Fibroblast of skin of left biceps (primary cell): ENCODE measurements at places on chromosomes 3 and 15.

DNA sequence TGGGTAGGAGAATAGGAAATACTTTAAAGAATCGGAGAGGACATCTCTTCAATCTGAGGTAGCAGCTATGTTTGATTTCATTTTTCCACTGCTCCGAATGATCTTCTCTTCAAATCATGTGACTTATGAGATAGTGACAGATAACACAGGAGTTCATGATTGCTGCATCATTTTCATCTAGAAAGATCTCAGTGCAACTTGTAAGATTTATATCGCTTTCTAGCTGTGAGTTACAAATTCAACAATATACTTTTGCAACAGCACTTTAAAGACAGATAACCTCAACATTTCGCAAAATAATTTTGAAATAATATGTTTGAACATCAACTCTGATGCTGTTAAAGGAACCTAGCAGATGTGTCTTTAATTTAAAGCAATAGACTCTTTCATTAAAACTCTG lies 99.9 kb upstream of the CCDC80 start:
- DNase-seq, result no peak

DNA sequence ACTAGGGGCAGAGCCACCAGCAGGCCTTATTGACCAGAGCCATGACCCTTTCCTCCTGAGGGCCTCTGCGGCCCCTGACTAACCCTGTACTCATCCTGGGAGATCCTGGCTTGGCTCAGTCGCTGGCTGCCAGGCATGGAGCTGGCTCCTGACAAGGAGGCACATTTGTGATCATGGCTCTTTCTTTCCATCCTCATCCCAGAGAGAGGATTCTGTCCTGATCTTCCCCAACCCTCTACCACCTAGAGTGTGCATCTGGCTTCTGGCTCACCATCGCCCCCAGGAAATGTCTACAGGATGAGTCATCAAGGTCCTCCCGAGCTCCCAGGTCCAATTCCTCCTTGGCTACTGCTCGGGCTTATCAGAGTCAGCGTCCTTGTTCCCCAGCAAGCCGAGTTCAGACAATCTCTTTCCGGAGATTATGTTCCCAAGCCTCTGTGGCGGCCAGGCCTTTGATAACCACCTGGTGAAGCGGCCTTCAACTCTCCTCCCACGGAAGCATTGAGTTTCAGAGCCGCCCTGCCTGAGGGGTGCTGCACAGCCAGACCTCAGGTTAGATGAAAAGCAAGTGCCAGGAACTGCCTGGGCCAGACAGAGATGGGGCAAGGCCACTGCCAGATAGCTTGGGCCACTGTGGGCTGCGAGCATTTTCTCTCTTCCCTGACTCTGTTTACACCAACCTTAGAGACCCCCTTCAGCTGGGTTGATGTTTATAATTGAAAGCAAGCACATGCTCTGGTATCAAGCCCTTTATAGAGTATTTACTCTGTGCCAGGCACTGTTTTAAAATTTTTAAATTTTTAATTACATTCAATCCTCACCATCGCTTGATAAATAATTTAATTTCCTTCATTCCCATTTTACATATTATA lies 44.3 kb upstream of the MRPS22 start:
- DNase-seq, result no peak

DNA sequence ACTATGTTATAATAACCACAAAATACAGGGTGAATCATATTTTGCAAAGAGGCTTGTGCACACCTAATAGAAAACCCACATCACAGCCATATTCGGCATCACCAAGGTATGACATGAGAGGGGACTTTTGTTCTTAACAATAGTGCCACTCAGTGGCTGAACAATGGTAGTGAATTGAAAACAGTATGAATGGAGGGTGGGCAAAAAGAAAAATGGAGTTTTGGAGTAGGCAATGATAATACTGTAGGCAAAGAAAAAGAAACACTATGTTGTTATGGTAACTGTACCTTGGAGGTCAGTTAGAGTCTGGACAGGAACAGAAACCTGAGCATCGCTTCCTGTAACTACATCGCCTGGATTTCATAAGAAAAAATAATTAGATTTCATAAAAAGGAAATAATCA lies 348.6 kb downstream of the PLCL2 start:
- peak; percentile 18 for DNase-seq

DNA sequence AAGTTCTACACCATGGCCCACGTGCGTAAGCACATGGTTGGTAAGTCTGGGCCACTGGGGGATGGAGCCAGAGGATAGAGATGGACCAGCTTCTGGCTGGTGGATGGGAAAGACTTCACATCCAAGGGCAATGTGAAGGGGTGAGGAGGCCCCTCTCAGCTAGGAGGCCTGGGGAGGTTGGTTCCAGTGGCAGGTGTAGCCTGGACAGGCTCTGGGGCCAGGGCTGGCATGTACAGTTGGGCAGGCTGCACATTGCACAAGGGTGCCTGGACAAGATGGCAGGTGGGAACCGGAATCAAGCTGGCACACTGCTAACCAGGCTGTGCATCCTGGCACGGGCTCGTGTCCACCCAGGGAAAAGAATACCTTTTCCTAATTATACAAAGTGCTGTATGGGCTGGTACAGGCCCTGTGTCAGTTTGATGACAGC lies 8.1 kb downstream of the ZBTB47 start:
- DNase-seq, result no peak

GRCh38 chr3:157136647-157137387 lies 23.1 kb downstream of the CCNL1 start:
- DNase-seq, result no peak

- DNase-seq, result no peak
Observed at GRCh38 chr3:129834580-129834979, 58.9 kb downstream of the TMCC1 start.

GRCh38 chr3:43790476-43790875 lies 99.7 kb downstream of the ABHD5 start:
- no peak for DNase-seq

GRCh38 chr15:31338318-31338878 lies 11.8 kb downstream of the KLF13 start:
- DNase-seq, result no peak

GRCh38 chr3:112979244-112979832 lies 4.4 kb upstream of the CD200R1 start:
- DNase-seq, result peak; percentile 8

- no peak for DNase-seq
Observed at GRCh38 chr3:197547306-197548011, 8.3 kb downstream of the BDH1 start.

DNA sequence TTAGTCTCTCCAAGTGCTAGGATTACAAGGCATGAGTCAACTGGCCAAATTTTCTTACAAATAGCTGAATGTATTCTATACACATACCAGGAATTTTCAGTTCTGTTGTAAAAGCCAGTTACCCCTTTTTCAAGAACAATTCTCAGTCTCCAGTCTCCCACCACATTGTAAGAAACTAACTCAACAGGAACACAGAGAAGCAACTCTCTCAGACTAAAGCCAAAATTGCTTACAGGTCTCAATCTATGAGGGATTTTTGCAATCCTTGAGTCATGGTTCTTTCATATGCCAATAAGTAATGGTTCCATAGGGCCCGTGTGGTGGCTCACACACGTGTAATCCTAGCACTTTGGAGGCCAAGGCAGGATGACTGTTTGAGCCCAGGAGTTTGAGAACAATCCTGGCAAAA lies 8.5 kb downstream of the IP6K2 start:
- DNase-seq, result no peak

GRCh38 chr3:169980055-169980454 lies 13.4 kb downstream of the SEC62 start:
- DNase-seq, result no peak

GRCh38 chr3:193231201-193231600 lies 9.8 kb upstream of the PLAAT1 start:
- DNase-seq, result no peak

GRCh38 chr15:64379216-64379960 lies 1.9 kb downstream of the PCLAF start:
- no peak for DNase-seq

- no peak for DNase-seq
Observed at GRCh38 chr3:150411546-150411945, 3.4 kb downstream of the TSC22D2 start.

GRCh38 chr3:128011140-128011539 lies 41.1 kb upstream of the SEC61A1 start:
- no peak for DNase-seq

DNA sequence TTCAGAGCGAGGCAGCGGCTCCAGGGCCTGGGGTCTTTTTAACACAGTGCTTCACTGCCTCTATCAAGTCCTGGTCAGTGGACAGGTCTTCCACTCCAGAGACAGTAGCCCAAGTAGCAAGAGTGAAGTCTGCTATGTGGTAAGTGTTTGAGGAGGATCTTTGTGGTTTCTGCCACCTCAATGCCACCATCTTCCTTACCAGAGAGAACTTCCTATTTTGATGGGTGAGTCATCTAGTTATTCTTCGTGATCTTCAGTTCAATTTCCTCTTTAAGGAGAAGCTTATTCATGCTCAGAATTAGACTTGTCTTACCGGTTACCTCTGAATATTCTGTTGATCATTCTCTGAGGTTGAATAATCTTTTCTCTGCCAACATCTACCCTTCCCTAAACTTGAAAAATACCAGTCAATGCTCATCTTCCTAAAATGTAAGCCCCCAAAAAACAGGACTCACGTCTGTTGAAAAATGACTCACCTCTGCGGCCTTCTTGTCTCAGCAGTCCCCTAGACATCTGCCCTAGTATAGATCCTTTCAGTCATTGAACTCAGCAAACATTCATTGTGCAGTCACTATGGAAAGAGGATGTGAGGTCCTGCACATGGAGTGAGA lies 32.2 kb upstream of the BCL6 start:
- DNase-seq, result no peak

DNA sequence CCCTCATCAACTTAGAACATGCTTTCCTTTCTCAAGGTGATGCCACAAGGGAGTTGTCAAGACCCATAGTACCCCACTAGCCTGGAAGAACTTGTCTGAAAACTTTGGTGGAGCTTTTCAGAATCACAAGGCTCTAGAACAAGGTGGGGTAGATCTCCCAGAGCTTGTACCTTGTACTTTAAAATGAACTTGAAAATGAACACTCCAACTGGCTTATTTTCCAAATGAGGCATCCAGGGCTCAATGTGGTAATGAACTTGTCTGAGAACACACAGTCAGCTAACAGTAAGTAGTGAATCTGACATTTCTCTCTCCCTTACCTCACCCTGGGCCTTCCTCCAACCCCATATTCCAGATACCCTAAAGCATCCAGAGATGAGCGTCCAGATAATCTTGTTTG lies 81.8 kb upstream of the THBS1 start:
- DNase-seq, result no peak

DNA sequence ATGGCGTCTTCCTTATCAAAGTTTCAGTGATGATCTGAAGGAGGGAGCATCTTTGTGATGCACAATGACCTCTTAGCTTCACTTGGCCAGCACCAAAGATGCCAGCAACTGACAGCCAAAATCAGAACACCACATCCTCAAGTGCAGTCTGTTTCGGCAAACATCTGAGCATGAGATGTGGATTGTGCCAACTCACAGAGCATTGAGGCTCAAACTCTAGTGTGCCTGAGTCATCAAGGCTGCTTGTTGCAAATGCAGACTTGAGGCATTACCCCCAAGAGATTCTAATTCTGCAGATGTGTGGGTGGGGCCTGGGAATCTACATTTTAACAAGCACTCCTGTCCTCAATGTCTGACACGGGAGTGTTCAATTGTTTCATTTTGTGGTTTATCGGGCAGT lies 35.8 kb downstream of the ABHD5 start:
- DNase-seq, result no peak

GRCh38 chr15:59169251-59169708 lies 37.4 kb upstream of the LDHAL6B start:
- DNase-seq, result no peak

DNA sequence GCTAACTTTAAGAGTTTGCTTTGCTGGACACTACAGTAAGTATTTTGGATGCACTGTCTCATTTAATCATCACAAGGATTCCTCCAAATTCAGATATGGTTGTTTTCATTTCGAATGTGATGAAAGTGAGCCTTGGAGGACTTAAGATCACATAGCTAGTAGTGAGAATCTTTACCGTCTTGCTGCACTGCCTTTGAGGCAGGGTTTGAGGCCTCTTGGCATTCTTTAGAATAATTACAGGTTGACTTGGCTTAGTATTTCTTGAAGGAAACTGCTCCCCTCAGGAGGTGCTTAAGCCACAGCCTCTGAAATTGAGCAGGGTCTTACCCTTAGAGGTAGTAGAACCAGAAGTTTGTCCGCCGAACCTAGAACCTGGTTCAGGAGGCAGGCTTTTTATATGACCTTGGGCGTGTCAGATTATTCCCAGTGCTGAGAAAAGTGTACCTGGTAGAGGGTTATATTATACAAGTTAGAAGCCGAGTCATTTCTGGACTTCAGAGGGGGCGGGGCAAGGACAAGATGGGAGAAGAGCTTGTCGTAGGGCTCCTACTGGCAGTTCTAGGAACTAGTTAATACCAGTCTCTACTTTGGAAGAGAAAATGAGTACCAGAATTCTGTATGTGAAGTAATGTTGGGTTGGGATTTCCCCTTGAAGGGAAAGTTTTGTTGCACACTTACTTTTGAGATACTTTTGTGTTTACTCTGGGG lies 1.1 kb downstream of the TFG start:
- DNase-seq, result peak; percentile 31

- no peak for DNase-seq
Observed at GRCh38 chr3:3893590-3893989, 94.4 kb downstream of the LRRN1 start.

DNA sequence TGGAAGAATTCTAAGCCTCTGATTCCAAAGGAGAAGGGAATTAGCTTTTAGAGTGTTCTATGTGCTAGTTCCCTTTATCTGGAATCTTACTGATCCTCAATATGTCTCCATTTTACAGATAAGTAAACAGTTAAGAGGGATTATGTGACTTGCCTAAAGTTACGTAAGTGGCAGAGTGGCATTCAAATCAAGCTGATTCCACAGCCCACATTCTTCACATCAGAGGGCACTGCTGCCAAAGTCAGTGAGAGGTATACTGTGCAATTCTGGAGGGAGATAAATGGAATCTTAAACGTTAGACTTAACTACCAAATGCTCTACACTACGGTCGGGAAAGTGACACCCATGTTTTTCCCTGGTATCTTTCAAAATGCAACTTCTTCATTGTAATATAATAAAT lies 11.0 kb upstream of the MELTF start:
- no peak for DNase-seq
